ENCODE measurements at places on chromosomes 12 and 14.
A peak's percentile ranks its signal among the peaks of the same experiment; 100 is the strongest.

GRCh38 chr14:89493877-89494634 lies 77.0 kb upstream of the FOXN3 start:
- no peak for DNase-seq

DNA sequence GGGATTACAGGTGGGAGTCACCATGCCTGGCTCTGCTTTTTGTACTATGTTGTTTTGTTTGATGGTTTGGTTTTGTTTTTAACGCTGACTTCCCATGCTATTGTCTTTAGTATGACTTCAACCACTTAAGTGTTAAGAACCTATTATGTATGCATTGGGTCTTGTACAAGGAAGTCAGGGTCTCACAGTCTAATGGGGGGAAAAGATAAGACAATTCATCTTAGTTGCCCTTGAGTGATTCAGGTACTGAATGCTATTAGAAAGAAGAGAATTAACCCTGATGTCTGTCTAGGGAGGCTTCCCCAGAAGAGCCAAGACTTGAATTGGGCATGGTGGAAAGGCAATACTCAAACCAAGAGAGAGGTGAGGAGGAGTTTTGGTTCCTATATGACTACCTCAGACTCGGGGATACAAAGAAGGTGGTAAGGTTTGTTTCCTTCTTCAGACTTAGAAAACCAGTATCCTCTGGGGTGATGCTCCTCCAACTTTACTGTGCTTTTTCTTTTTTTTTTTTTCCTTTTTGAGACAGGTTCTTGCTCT lies 64.6 kb downstream of the SUSD6 start:
- DNase-seq, result no peak

DNA sequence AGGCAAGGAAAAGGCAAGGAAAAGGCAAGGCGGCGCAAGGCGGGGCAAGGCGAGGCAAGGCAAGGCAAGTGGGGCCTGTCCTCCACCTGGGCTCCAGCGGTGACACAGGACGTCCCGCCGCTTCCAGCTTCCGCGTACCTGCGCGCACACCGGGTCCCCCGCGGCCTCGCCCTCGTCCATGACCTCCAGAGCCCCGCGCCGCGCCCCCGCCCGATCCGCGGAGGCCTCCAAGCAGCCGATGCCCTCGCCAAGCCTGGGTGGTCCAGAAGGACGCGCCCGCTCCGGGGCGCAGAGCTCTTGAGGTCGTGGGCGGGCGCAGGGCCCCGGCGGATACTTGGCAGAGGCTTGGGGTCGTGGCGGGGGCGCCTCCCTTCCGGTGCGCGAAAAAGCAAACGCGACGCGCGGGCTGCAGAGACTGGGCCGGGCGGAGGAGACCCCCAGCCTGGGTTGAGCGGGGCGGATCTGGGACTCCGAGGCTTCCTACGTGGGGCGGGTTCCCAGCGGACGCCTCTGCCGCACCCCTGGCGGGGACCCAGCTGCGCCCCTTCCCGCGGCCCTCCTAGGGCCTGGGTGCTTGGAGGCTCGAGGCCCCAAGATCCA lies 60.8 kb upstream of the EIF5 start:
- DNase-seq, result no peak

- DNase-seq, result no peak
Measured at GRCh38 chr12:80847575-80847974, 90.2 kb downstream of the LIN7A start.

DNA sequence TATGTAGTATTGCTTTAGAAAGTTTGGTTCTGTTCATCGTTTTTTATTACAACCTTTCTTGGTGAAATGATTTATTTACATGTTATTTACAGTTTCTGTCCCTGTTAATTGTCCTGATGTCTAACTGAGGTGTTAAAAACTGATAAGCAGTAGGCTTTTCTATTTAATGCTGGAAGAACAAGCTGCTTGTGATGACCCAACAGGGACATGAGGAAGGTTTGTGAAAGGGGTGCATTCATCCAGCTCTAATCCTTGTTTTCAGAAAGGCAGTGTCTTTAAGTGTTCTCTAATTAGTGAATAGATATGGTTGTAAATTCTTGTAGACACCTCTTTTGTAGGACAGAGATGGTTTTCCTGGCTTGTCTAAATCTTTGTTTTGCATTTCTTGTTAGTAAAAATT lies 191.4 kb downstream of the FOXA1 start:
- no peak for DNase-seq

DNA sequence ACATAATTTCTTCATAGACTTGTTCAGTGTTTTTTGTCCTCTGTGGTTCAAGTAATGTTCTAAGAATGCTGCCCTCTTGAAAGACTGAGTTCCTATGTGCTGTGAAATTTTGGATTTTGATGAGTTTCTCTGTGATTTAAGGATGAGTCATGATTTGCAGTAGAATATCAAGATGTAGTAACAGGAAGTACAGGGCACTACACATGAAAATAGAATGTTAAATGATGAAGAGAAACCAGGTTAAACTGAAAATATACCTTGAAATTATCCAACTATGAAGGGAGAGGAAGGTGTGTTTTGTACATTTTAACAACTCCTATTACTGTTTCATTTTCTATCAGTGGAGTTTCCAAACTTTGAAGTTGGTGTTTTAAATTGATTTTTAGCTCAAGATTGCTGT lies 4.8 kb downstream of the ELK3 start:
- DNase-seq, result no peak

GRCh38 chr12:120234643-120235368 lies 30.7 kb downstream of the PXN start:
- no peak for DNase-seq

- no peak for DNase-seq
Measured at GRCh38 chr12:46558677-46559076, 186.1 kb upstream of the SLC38A2 start.

DNA sequence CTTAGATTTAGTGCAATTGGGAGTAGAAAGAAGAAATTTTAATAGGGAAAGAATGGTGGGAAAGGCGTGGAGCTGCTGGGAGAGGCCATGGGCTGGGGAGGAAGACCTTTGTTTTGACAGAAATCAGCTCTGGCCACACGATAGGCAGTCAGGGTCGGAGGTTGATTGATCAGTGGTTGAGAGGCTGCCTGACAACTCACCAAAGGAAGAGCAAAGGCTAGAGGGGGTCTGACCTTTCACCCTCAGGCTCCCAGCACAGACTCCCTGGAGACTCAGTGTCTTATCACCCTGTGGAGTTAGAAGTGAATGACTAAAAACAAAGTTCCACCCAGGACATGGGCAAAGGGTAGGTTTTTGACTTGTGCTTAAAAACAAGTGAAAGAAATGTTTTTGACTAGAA lies 18.0 kb upstream of the NKX2-8 start:
- no peak for DNase-seq

DNA sequence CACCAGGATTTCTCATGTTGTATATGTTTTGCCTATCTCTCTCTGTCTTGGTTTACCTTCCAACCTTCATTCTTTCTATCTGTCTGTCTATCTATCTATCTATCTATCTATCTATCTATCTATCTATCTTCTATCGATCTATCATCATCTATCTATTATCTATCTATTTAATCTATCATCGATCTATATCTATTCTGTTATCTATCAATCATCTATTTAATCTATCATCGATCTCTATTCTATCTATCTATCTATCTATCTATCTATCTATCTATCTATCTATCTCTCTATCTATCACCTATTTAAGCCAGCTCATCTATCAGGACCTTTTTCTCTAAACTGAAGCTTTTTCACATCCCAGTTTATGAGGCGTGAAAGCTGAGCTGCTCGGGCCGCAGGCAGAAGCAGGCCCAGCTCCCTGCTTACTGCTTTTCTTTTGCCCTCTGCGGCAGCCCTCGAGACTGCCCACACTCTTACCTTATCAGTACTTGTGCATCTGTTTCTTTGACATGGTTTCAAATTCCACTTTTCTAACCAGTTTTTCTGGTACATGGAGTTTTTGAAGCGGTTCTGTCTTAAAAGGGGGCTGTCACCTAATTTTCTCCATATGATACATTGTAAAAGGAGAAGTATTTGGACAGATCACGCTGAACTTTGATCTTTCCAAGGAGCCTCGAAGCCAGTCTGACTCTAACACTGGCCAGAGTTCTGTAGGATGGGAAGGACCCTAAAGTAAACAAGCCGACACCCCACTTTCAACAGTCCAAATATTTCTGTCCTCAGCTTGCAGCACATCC lies 44.4 kb upstream of the GSG1 start:
- DNase-seq, result no peak

GRCh38 chr14:94136575-94137331 lies 7.3 kb upstream of the IFI27L2 start:
- peak; percentile 33 for DNase-seq

- DNase-seq, result no peak
Measured at GRCh38 chr12:25284024-25284423, 33.3 kb upstream of the KRAS start.

- DNase-seq, result no peak
Measured at GRCh38 chr14:41623736-41624135, 17.1 kb downstream of the LRFN5 start.

DNA sequence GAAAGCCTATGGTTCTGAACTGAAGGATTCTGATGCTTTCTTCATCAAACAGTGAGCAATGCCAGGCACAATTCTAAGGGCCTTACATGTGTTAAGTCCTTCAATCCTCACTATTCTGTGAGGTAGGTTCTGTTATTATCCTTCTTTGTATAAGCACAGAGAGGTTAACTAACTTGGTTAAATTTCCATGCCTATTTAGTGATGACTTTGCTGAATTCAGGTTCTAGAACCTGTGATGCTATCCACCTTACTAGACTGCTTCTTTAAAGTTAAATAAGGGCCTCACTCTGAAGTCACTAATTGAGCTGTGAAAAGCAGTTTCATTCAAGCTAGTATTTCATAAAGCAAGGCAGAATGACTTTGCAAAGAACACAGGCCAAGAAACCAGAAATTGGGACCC lies 138.9 kb upstream of the PARP11 start:
- no peak for DNase-seq

DNA sequence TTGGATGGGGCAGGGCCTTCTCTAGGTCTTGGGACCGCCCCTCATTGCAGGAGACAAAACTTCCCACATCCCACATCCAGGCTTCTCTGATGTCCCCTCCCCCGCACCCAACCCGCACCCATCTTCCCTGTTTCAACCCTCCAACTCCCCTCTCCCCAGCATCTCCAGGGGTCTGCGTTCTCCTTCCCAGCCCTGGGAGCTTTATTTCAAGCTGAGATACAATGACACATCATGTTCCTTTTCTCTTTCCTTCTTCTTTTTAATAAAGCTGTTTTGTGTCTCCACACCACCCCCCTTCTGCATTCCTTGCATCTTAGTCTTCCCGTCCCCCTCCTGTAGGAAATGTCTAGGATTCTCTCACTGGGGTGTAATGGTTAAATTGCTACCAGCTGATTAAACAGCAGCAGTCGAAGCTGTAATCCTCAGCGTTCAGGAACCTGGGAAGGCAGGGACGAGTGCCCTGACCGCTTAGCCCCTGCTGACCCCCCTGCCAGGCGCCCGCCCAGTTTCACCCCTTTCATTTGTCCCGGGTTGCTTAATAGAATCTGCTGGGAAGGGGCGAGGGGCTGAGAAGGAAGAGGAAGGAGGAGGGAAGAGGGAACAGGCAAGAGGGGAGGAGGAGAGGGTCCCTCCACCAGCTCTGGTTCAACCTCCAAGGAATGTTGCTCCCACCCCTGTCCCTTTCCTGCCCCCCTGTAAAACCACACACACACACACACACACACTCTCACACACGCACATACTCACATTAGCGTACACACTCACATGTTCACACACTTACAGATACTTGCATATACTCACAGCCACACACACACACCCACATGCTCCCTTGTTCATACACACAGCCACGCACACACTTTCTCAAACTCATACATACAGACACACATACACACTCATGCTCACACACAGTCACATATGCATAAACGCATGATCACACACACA lies 104.5 kb upstream of the MED13L start:
- DNase-seq, result no peak

DNA sequence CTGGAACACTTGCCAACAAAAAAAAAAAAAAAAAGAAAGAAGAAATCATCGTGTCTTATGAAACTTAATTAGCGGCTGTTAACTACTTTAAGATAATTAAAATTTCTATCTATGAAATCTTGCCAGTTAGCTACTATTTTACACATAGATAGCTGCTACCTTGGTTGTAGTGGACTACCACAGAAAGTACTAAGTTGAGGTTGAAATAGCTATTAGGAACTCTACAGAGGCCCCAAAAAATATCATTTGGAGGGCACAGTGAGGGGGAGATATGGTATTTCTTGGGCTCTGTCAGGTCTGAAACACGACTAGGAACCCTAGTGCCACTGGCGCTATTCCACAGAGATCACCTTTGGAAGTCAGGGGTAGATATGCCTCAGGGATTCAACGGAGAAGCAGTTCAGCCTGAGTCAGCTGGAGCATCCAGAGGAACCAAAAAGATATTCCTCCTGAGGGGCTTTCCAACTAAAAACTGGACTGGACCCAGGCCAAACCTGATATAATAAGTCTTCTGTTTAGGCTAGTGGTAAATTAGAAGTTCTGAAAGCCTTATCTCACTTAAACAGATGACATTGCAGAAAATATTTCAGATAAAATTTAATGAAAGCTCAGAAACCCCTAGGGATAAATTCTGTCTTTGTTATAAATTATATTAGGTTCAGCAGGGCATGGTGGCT lies 126.1 kb downstream of the EPS8 start:
- DNase-seq, result no peak

DNA sequence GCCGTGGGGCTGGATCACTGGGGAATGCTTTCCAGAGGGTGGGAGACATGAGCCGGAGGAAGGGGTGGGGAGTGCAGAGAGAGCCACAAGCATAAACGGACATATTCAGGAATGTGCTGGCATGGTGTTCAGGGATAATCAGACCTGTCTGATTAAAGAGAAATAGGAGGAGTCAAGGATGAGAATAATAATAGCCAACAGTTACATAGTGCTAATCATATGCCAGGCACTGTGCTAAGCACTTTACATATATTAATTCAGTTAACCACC lies 43.7 kb downstream of the LTBP2 start:
- DNase-seq, result no peak

DNA sequence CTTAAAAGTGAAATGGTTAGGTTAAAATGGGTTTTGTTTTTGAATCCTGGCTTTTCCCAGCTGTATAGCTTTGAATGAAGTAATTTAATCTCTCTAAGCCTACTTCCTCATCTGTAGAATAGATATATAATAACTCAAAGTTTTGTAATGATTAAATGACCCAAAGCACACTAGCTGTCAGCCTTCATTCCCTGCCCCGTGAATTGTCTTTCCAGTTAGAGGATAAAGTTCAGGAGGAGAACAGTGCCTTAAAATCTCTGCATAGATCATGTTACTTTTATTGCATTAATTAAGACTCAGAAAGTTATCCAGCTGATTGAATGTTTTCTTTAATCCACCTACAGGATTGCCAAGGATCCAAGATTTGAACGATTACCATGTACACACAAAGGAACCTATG lies 19.4 kb downstream of the FCF1 start:
- no peak for DNase-seq

GRCh38 chr12:15372352-15372751 lies 50.0 kb downstream of the PTPRO start:
- no peak for DNase-seq

- no peak for DNase-seq
Measured at GRCh38 chr14:24263848-24264247, 871 bp upstream of the TGM1 start.

All from NCI-H1436 (cell line).